ENCODE measurements at places on chromosomes 3 and 15.

GRCh38 chr3:74287557-74287956 lies 326.9 kb downstream of the CNTN3 start:
- no peak for DNase-seq

DNA sequence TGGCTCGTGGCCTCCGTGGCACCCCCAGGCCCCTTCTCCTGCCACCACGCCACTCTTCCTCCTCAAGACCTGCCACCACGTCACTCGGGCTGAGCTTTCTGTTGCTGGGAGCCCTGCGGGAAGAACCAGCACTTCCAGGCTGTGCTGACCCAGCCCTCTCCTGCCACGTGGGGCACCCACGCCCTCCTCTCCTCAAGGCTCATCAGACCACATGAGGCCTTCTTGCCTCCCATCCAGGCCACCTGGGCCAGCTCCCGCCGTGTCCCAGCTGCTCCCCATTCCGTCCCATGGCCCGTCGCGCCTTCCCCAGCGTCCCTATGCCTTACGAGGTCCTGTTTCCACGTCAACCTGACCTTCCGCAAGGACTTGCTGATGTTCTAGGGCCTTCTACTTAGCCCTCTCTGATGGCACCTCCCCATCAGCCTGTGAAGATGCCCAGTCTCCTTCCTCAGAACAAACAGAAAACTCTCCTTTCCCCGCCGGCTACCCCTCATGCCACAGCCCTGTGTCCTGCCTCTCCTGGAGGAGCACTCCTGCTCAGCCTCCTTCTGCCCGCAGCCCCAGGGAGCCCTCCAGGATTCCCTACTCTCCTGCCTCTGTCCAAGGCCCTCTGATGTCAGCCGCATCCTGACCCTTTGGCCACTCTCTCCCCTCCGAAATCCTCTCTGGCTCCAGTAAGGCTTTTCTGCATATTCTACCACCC lies 71.1 kb upstream of the BLM start:
- DNase-seq: no peak

DNA sequence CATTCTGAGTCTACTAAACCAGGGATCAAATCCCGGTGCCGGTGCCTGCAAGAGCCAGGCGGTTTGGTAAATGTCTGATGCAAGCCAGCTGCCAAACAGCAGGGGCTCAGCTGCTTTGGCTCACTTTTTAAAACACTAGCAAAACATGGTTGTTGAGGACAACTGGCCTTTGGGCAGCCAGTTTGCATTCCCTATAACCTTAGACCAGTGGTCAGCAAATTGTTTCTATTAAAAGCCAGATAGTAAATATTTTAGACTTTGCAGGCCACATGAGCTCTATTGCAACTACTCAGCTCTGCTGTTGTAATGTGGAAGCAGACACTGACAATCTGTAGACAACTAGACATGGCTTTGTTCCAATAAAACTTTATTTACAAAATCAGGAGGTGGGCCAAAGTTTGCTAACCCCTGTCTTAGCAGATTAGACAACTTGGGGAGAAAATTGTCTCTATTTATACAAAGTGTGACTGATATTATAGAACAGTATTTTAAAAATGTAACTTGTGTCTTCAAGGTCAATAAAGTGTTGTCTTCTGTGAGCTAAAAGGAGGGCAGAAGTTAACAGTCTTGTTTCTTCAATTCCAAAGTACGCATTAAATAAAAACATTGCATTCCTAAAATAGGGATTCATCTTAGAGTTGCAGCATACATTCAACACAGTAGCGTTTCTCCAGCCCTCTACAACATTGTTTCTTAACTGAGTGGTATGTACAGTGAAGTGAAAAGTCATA lies 67.6 kb downstream of the SSUH2 start:
- DNase-seq: no peak

DNA sequence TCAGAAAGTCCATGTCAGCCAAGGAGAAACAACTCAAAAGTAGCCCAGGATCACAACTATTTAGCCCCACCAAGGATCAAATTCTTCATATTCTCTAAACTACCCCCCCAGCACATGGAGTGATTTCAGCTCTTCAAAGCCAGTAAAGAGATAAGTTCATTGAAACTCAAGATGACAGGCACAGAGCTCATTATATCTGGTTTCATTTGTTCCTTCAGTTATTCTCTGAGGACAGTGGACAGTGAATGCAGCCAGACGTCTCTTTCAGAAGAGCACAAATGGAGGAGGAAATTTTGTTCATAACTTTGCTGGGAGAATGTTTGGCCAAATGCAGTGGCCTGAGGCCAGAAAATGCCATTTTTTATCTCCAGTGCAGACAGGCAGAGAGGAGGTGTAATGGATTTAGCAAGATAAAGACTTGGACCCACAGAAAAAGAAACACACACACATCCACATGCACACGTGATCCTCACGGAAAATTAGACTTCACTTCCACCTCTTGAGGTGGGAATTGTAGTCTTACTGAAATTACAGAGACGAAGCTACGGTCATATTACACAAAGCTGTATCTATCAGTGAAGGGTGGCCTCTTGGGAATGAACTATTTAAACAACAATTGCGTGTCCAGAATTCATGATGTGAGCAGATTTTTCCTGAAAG lies 64.6 kb downstream of the HES1 start:
- no peak for DNase-seq

DNA sequence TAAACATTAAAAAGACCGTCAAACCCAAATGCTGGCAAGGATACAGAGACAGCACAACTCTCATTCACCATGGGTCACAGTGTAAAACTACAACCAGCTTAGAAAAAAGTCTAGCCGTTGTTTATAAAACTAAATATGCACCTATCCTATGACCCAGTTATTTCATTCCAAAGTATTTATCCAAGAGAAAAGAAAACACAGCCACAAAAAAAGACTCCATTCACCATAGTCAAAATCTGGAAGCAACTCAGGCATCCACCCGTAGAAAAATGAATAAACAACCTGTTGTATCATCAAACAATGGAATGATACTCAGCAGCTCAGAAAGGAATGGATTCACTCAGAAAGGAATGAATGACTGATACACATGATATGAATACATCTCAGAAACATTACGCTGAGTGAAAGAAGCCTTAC lies 28.6 kb downstream of the PLD1 start:
- DNase-seq: no peak

GRCh38 chr3:175267561-175267960 lies 408.4 kb downstream of the NAALADL2 start:
- no peak for DNase-seq

DNA sequence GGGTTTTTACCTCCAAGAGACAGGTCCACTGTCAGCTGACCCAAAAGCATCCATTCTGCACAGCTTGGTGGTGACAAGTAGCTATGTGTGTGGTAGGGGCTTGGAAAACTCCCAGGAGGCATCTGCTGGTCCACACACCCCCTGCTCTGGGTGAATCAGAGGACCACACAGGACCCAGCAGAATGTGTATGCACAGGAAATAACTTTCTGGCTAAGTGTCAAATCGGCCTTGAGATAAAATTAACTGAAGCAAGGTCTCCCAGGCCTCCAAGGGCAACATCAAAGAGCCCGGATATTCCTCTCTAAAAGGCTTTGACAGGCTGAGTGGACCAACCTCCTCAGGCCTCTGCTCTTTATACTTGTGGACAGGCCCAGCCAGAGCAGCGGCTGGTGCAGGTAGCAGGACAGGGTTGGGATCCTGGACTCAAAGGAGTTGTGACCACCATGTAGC lies 66.5 kb downstream of the CTNNB1 start:
- no peak for DNase-seq

DNA sequence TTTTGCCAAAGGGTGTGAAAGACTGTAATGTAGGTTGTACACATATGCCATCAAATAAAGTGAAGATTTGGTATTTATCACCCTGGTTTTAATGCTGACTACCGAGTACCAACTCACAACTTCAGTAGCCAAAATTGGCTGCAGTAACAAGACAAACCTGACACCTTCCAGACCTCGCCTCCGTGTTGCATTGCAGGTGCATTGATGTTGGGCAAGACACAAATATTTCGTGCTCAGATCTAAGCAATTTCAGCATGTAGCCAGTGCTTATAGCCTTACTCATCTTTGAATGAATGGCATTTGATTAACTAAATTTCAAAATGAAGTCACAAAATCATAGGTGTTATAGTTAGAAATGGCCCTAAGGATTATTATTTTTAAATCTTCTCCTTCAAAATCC lies 400.2 kb downstream of the SOX2 start:
- no peak for DNase-seq

- DNase-seq: no peak
These were observed 318.0 kb upstream of the LMCD1 start for GRCh38 chr3:8183627-8184026.

DNA sequence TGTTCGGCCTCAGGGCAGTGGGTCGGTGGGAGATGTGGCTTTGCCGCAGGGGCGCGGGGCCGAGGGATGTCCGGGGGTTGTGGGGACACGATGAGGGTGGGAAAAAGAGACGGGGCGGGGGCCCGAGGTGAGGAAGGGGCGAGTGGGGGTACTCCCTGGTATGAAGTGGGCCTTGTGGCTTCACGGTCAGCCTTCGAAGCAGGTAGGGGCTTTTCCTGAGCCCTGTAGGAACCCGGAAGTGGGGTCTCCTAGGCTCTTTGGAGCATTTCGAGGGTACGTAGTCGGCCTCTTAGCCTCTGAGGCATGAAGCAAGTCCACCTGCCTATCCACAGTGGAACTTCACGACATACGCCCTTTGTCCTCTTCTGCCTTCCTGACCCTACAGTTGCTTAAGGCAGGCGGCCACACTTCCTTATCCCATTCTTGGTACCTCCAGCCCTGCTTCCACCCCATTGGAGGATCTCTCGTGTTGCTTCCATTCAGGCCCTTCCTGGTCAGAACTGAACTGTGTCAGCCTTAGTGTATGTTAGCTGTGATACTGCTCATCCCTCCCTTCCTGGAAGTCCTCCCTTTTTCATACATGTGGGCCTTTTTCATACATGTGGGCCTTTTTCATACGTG lies 389 bp downstream of the ARPC4 start:
- DNase-seq: no peak

DNA sequence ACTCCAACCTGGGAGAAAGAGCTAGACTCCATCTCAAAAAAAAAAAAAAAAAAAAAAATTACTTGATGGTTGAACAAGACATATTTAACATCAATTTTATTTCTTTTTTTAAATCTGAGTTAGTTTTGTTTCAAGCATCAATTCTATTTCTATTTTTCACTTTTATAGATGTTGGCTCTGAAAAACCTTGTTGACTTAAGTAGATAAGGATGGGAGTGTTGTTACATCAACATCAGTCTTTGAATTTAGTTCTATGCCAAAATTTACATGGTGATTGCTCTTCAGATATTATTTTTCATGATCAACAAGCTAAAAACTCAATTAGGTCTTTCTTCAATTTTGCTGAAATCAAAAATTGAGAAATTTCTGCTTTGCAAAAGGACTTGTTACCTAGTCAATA lies 66.9 kb downstream of the SERP1 start:
- no peak for DNase-seq

GRCh38 chr3:90055666-90056065 lies 948.2 kb downstream of the EPHA3 start:
- no peak for DNase-seq
